Effector CD8-positive, alpha-beta T cell (primary cell): ENCODE measurements at places on chromosomes 13 and 19.

DNA sequence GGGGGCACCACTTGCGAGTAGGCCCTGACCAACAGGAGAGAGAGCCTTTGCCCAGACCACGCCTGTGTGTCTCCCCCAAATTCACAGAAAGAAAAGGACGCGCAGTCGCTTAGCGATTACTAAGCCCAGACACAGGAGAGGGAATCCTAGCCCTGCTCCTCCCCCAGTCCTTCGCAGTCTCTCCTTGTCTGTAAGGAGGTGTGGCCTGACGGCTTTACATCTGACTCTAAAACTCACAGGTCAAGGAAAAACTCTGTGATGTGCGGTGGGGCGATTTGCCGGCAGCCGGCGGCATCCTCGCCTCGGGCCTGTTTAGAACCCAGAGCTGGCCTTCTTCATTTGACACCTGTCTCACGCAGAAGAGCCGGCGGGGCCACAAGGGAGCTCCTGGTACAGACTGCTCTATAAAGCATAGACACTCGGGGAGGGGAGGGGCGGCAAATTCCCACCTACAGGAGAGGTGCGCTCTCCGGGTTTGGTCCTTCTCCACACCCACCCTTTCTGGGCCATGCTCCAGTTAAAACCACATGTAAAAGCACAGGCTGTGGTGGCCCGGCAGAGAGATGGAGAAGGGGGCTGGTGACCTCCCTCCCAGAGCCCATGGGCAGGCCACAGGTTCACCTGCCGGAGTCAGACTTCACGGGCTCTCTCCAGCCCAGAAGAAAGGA lies 17.8 kb downstream of the GPR12 start:
- DNase-seq, result no peak

DNA sequence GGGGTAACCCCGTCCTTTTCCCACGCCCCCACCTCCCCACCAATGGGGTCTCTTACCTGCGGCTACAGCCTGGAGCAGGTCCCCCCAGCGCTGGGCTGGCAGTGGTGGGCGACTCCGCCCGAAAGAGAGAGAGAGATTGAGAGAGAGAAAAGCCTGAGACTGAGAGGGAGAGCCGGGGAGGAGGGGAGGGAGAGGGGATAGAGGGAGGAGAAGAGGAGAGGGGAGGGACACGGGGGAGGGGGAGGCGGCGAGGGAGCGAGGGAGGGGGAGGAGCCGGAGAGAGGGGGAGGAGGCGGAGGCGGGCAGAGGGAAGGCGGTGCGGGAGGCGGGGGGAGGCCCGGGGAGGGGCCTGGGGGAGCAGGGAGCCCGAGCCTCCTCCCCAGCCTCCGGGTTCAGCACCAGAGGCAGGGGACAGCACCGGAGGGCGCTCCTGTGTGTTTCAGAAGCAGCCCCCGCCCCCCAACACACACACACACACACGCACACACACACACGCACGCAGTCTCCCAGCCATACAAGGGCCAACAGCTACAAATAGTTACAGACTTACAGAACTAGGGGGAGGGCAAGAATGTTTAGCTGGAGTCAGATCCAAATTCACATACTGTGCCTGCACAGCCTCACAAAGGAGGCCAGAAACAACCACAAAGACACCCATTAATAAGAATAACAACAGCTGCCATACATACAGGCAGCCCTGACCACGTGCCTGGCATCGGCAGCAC lies at the start of gene SLC8A2:
Gene SLC8A2, minus strand, starts transcription at position 161 of the 725 bp plus-strand sequence. CDS start 5,490 bp downstream, outside the sequence.
- peak; percentile 46 for DNase-seq

DNA sequence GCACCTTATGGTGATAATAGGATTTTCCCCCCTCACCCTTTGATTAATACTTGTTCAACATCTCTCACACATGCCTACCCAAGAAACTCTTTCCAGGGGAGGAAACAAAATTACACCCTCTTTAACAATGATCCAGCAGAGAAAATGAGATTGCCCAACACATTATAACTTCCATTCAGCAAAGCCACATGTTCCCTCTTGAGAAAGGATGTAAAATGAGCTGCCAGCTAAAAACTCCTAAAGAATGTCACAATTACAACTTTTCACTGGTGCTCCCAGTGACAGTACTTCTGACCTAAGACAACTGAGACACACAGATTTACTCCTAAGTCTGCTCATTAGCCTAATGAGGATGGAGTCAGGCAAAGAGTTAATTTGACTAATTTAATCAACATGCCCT lies 621.4 kb downstream of the DIAPH3 start:
- no peak for DNase-seq

- DNase-seq, result no peak
Measured at GRCh38 chr13:98740131-98740530, 12.3 kb downstream of the SLC15A1 start.

GRCh38 chr13:33150126-33150525 lies 133.9 kb downstream of the KL start:
- no peak for DNase-seq
